ENCODE measurements at places on chromosomes 2 and 18.

GRCh38 chr2:214126135-214126534 lies 284.7 kb upstream of the VWC2L start:
- DNase-seq = no peak

- no peak for DNase-seq
Measured at GRCh38 chr2:189018631-189019030, 44.5 kb downstream of the COL3A1 start.

DNA sequence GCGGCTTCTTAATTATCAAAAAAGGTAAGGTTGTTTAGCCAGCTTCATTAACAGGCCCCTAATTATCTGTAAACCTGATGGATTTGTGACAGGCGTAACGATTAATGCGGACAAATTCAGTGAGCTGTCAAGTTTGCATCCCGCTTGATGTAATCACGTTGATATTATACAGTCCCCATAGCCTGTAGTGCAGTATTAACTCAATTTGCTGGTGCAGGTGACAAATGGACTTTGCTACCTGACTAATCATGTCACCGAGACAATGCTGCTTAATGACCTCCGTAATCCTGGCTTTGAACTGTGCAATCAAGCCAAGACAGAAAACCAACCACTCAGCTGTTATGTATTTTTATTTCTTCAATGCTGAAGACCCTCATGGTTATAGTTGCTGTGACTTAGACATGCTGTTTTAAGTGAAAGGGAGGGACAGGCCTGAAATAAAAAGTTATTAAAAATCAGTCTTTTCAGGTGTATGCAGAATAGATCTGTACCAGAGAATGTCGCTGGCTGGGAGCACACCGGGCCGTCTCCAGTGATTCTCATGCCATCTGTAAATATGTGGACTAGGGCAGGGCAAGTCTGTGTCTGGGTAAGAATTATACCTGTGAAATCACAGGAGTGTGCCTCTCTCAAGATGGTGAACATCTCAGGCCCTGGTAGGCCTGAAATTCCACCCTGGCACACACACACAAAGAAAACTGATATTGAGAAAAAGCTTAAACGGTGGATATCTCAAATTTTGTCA lies 4.3 kb downstream of the TSHZ1 start:
- no peak for DNase-seq

DNA sequence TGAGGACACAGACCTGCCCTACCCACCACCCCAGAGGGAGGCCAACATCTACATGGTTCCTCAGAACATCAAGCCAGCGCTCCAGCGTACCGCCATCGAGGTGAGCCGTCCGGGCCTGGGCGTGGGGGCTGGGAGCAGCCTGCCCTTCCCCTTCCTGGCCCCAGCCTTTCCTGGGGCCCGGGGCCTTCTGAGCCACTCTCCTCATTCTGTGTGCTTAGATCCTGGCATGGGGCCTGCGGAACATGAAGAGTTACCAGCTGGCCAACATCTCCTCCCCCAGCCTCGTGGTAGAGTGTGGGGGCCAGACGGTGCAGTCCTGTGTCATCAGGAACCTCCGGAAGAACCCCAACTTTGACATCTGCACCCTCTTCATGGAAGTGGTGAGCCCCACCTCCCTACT lies 157.9 kb downstream of the DYSF start:
- no peak for DNase-seq

GRCh38 chr2:112686348-112687217 lies 34.2 kb upstream of the NT5DC4 start:
- no peak for DNase-seq

- no peak for DNase-seq
Measured at GRCh38 chr18:11511434-11512095, 97.8 kb upstream of the SLC35G4 start.

GRCh38 chr2:149099298-149099697 lies 60.8 kb downstream of the LYPD6B start:
- DNase-seq = no peak

GRCh38 chr2:10720947-10721395 lies 459 bp upstream of the ATP6V1C2 start:
- DNase-seq = no peak
